GM23338 (cell line): ENCODE measurements at places on chromosomes 12 and 14. TPM values are rescaled to one million over a fixed set of nuclear protein-coding genes. Genes with fewer than 3 reads are reported as not detected.
A peak's percentile ranks its signal among the peaks of the same experiment; 100 is the strongest.

Gene RPGRIP1
- 0.93 and 1.6 TPM in 2 replicates for total RNA-seq

GRCh38 chr14:96120941-96121340 lies 81.8 kb downstream of the C14orf132 start:
- H3K4me1 ChIP-seq = no peaks in the 10 kb centered on the region
- no peak overlapping the region for H3K4me3 ChIP-seq
- DNase-seq = no peak

DNA sequence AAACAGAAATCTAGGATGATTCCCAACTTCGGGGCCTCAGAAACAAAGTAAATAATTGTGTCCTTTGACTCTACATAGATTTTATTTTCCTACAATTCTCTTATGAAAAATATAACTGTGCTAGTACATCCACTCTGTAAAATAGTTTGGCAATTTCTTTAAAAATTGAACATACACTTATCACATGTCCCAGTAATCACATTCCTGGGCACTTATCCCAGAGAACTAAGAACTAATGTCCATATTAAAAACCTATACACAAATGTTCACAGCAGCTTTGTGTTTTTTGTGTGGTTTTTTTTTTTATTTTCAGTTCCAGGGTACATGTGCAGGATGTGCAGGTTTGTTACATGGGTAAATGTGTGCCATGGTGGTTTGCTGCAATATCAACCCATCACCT lies 99.0 kb downstream of the KCNH5 start:
- H3K4me1 ChIP-seq = 0 out of 2 replicates have a peak, but pooled peaks cover 4% of the 10 kb centered on the region
- no peaks in the 10 kb centered on the region for H3K27me3 ChIP-seq
- no peak overlapping the region for H3K27ac ChIP-seq
- H3K4me3 ChIP-seq = no peak overlapping the region

GRCh38 chr14:56175773-56176172 lies 57.6 kb downstream of the PELI2 start:
- H3K4me3 ChIP-seq = no peak overlapping the region
- no peak overlapping the region for H3K27ac ChIP-seq
- peaks cover 12% of the 10 kb centered on the region for H3K4me1 ChIP-seq
- no peaks in the 10 kb centered on the region for H3K27me3 ChIP-seq
- H3K36me3 ChIP-seq = no peaks in the 10 kb centered on the region

- H3K4me1 ChIP-seq = no peaks in the 10 kb centered on the region
- no peaks in the 10 kb centered on the region for H3K27me3 ChIP-seq
Measured at GRCh38 chr14:71086567-71086966, 179.3 kb downstream of the PCNX1 start.

Gene ORMDL2
- 12.4 and 18.0 TPM in 2 replicates for total RNA-seq

Gene WNT1
- total RNA-seq = not detected in 2 replicates

DNA sequence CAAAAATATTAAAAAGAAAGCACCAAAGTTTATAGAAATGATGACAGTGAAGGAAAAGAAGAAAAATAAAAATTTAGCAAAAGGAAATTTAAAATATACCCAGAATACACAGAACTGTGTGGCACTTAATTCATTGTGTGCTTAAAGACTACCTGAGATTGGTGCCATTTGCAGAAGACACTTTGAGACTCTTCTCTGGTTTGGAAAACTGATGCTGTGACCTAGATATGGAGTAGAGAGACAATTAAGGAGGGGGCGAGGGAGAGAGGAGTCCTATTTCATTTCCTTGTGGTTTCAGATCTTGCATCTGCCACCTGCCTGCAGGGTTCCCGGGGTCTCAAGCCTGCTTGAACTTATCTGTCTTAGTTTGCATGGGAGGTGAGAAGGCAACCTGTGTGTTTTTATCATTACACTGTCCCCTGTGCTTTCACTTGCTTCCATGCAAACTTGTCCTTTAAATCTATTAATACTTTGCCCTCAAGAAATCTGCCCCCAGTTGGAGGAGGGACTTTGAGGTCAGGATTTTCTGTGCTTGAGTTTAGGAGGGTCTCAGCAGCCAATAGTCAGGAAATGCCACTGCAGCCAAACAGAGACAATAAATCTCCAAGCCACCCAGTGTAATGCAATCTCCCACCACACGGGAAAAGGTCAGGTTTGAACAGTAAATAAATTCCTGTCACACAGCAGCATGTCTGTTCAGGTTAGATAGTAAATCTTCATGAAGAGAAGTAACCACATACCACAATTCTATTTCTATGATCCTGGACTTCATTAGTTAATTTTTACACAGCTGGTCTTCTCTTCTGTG lies 119.4 kb downstream of the CAND1 start:
- H3K4me1 ChIP-seq = peaks cover 6% of the 10 kb centered on the region
- H3K36me3 ChIP-seq = no peaks in the 10 kb centered on the region
- no peaks in the 10 kb centered on the region for H3K27me3 ChIP-seq
- peak; percentile 69 for DNase-seq

GRCh38 chr12:11624116-11624515 lies 25.4 kb upstream of the ETV6 start:
- no peak overlapping the region for H3K4me3 ChIP-seq
- no peak for DNase-seq
- no peak overlapping the region for H3K27ac ChIP-seq

Gene ARHGEF40
- 38.6 and 44.6 TPM in 2 replicates for total RNA-seq

Gene HOXC9
- total RNA-seq = not detected in 2 replicates

DNA sequence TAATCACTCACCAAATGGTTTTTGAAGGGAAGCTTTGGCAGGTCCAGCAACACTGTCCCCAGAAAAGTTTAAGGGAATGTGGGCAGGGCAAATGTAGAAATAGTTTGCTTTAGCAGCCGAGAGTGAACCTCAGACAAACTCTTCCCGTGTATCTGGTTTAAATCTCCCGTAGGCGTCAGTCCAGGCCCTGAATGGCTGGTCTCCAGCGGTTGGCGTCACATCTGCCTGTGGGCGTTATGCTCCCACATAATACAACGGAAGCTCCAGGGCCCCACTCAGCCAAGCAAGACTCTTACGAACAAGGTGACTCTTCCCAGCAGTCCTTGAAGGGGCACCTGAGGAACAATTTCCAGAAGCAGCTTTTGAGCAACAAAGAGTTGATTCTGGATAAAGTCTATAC lies 942 bp downstream of the ZC2HC1C start:
- H3K36me3 ChIP-seq = no peaks in the 10 kb centered on the region
- H3K4me1 ChIP-seq = peaks cover 7% of the 10 kb centered on the region; the same call in 1 of the 2 replicates
- no peak for DNase-seq
- peak overlapping the region; percentile 61 for H3K4me3 ChIP-seq
- 0 out of 2 replicates have a peak overlapping the region, but pooled peaks have one; percentile 62 for H3K27ac ChIP-seq
- H3K27me3 ChIP-seq = no peaks in the 10 kb centered on the region

- no peaks in the 10 kb centered on the region for H3K27me3 ChIP-seq
- peaks cover 5% of the 10 kb centered on the region; the same call in 1 of the 2 replicates for H3K36me3 ChIP-seq
- DNase-seq = no peak
- no peak overlapping the region for H3K4me3 ChIP-seq
Measured at GRCh38 chr12:108805136-108805535, 52.2 kb downstream of the SSH1 start.

GRCh38 chr12:109523504-109523903 lies 46.1 kb downstream of the UBE3B start:
- H3K27me3 ChIP-seq = no peaks in the 10 kb centered on the region
- DNase-seq = no peak
- no peaks in the 10 kb centered on the region for H3K36me3 ChIP-seq
- H3K27ac ChIP-seq = no peak overlapping the region
- H3K4me3 ChIP-seq = no peak overlapping the region

- H3K27me3 ChIP-seq = no peaks in the 10 kb centered on the region
- no peak overlapping the region for H3K4me3 ChIP-seq
- no peaks in the 10 kb centered on the region for H3K4me1 ChIP-seq
Measured at GRCh38 chr12:1488908-1489381, 105.4 kb downstream of the FBXL14 start.

GRCh38 chr12:29278673-29279420 lies 102.1 kb downstream of the ERGIC2 start:
- H3K27ac ChIP-seq = no peak overlapping the region
- no peak for DNase-seq
- H3K27me3 ChIP-seq = no peaks in the 10 kb centered on the region

DNA sequence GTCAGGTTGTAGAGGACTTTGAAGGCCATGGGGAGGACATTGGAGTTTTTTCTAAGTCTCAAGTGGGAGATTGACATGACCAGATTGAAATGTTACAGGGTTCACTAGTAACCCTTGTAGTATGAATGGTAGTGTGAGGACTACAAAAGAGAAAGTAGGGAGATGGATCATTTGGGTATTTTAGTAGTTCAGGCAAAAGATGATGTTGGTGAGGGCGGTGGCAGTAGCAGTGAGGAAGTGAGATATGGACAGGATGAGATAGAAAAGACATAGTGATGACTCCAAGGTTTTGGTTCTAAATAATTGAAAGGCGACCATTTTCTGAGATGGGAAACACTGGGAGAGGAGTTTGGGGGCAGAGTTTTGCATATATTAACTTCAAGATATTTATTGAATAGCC lies 94.2 kb upstream of the CNTN1 start:
- H3K4me3 ChIP-seq = no peak overlapping the region
- no peaks in the 10 kb centered on the region for H3K27me3 ChIP-seq
- H3K4me1 ChIP-seq = no peaks in the 10 kb centered on the region
- H3K36me3 ChIP-seq = no peaks in the 10 kb centered on the region
- H3K27ac ChIP-seq = no peak overlapping the region
- DNase-seq = no peak
